ENCODE measurements at places on chromosomes 6 and 20.

GRCh38 chr6:7515363-7515762 lies 26.1 kb upstream of the DSP start:
- no peak for DNase-seq

- no peak for DNase-seq
Observed at GRCh38 chr6:35008858-35009257, 119.8 kb downstream of the ANKS1A start.

- DNase-seq: no peak
Observed at GRCh38 chr6:155970876-155971708, 515.5 kb upstream of the NOX3 start.

DNA sequence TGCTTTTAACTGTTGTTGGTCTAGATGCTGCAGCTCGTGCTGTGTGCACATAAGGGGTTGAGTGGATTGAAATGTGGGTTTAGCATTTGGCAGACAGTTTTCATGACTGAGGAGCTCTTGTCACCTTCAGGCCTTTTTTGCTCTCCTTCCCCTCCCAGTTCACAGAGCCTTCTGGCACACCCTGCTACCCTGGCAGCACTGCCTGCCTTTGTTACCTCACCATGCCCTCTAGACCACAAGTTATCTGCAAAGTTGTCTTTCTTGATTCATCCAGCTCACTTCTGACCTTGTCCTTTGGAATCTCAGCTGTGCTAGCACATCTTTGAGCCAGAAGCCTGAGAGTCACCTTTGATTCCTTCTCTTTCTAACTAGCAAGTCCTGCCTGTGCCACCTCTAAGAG lies 348.9 kb upstream of the ZFP64 start:
- no peak for DNase-seq

DNA sequence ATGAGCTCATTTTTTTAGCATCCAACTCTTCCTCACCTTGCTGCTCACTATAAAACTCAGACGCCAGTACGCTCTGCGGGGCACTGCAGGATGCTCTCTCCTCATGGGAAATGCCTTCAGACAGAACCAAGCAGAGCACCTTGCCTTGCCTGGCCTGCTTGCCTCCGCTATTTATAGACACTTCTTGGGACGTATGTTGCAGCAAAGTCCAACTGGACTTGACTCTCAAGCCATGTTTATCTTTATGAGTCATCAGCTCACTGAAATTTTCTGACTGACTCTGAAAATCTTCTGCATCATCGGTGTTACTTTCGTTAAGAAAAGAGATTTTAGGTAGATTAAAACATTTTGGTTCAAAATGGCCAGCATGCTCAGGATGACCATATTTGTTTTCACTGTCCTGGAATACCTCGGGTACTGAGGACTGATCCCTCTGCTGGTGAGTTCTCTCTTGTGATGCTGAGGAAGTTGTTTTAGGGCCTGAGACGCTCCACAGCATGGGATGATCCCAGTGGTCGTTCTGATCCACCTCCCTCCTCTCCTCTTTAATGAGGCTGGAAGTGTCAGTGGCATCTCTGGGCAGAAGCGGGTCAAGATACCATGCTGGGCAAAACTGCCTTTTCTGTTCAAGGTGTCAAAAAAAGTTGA lies 204.5 kb downstream of the KIF16B start:
- no peak for DNase-seq

- DNase-seq: no peak
Observed at GRCh38 chr6:43734294-43734665, 35.7 kb upstream of the VEGFA start.

- DNase-seq: no peak
Observed at GRCh38 chr6:167747645-167748044, 79.1 kb upstream of the AFDN start.

DNA sequence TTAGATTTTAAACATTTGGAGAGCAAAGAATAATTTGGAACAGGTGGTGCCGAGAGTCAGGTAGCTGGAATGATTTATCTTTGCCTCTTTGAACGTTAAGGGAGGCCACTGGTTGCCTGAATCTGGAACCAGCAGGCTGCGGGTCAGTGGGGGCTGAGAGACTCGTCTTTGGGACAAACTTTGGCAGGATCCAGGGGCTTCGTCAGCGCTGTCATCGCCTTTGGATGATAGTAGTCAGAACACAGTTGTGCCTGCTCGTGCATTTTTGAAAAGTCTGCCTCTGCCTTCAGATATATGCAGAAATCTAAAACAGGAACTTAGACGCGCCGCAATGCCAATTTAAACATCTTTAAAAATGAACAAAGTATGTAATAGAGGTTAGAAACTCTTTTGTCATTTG lies 5.0 kb downstream of the EYA2 start:
- DNase-seq: no peak

GRCh38 chr6:3825851-3826581 lies 23.2 kb upstream of the FAM50B start:
- DNase-seq: no peak

GRCh38 chr20:47358672-47359529 lies 2.4 kb upstream of the ZMYND8 start:
- peak; percentile 22 for DNase-seq

GRCh38 chr20:61684583-61685235 lies 381.0 kb downstream of the TAF4 start:
- DNase-seq: no peak

- DNase-seq: no peak
Observed at GRCh38 chr6:47170617-47170947, 128.4 kb upstream of the ADGRF1 start.

DNA sequence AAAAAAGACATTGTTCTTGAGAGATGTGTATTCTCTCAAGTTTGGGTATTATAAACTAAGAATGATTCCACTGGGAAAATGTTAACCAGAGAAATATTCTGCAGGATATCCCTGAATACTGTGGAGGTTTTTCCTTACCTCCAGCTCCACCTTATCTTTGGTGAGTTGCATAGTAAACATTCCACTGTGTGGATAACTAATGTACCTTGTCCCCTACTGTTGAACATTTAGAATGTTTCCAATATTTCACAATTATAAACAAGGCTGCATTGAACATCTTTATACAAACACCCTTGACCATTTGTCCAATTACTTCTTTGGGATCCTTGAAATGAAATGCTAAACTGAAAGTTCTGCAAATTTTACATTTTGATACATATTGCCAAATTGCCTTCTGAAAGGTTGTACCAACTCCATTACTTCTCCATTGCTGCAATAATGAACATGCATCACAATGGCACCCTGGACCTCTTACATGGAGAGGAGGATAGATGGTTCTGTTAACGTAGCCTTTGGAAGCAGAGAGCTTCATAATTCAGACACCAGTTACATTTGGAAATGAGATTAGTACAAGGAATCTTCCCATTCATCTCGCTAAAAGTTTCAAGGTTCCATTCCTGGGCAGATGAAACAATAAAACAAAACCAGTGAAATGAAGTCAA lies 35.0 kb upstream of the STK35 start:
- DNase-seq: no peak

- no peak for DNase-seq
Observed at GRCh38 chr20:25690427-25690826, 6.2 kb downstream of the ZNF337 start.

GRCh38 chr6:10837009-10837621 lies 1.2 kb downstream of the MAK start:
- no peak for DNase-seq

GRCh38 chr20:37348792-37349516 lies 3.0 kb downstream of the SRC start:
- no peak for DNase-seq

GRCh38 chr20:5870568-5870981 lies 79.8 kb downstream of the TRMT6 start:
- no peak for DNase-seq
